ENCODE measurements at places on chromosomes 13 and 19.

DNA sequence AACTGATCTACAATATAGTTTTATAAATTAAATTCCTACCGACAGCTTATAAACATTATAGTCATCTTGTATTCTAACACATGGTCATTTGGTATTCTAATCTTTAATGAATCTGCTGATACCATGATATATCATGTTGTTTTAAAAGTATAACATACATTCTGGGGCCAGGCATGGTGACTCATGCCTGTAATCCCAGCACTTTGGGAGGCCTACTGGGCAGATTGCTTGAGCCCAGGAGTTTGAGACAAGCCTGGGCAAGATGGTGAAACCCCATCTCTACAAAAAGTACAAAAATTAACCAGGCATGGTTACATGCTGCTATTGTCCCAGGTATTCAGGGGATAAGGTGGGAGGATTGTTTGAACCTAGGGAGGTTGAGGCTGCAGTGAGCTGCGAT, 3.1 kb downstream of the ZNF383 start:
- DNase-seq: no peak

DNA sequence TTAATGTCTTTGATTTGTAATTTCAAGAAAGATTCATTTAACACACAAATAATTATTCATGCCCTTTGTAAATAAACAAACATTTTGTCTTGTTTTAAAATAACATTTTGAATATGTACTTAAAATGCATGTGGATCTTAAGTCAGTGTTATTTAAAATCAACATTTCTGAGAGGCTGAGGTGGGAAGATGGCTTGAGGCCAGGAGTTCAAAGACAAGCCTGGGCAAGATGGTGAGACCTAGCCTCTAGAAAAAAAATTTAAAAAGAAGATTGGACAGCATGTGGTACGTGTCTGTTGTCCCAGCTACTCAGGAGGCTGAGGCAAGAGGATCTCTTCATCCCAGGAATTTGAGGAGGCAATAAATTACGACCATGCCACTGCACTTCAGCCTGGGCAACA, 1268.2 kb downstream of the SLITRK1 start:
- DNase-seq: no peak

DNA sequence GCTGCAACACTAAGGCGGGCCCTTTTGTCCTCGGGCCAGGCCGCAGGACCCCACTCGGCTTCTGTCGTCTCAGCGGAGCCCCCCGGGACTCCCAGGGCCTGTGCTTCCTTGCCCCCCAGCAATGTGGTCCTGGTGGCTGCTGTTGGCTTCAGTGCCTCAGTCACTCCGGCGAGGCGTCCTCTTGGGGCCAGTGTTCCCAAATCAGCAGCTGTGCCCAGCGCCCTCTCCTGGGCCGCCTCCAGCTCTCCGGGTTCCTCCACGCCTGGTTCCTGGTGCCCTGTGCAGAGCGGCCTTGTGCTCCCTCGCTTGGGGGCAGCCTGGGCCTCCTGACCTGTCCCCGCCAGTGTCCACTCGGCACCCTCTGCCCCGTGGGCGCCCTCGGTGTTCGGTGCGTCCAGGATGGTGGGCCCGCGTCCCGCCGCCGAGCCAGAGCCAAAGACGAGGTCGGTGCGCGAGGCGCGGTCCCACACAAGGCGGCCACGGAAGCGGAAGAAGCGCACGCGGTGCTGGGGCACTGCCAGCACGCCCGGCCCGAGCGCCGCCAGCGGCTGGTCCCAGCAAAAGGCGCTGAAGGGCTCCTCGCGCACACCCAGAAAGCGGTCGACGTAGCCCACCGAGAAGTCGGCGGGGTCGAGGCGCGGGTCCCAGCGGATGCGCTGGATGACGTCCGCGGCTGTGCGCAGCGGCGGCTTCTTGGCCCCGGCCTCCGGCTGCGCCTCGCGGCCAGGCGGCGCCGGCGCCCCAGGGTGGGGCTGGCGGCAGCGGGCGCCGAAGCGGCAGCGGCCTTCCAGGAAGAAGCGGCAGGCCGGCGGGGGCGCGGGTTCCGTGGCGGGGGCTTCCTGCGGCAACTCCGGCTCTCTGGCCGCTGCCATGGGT, 685 bp downstream of the LENG9 start:
- DNase-seq: no peak

GRCh38 chr19:18768046-18768771, 22.9 kb downstream of the COMP start:
- no peak for DNase-seq

GRCh38 chr13:21058361-21058760, 3.0 kb downstream of the LATS2 start:
- no peak for DNase-seq

- no peak for DNase-seq
Measured at GRCh38 chr19:35363711-35364425, 5.6 kb downstream of the FFAR3 start.

DNA sequence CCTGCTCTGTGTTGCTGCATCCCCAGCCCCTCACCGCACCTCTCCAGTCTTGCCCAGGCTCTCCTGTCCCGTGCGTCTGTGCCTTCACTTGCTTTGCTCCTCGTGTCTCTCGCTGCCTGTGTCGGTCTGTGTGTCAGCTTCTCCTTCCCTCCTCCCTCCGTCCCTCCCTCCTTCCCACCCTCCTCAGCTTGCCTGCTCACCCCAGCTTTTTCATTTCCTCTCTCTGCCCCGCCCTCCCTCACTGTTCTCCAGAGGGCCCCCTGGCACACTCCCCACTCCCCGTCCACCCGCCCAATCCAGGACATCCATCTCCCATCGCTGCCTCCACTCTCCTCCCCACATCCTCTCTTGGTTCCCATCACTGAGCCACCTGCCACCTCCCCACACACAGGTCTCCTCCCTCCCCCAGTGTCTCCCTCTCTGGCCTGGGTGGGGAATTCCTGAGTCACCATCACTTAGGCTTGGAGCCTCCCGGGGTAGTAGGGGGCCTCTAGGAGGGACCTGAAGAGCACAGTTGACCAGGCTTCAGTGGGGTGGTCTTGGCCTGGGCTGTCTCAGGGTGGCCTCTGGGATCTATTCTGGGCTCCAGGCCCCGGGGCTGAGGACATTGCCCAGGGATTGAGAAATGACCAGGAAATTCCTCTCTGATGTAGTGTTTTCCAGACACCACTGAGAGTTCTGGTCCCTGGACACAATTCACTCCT, at the start of gene PTGIR:
Gene PTGIR (minus strand): TSS at position 132 of the 704 bp plus-strand sequence. CDS start 864 bp downstream, outside the sequence.
- DNase-seq: peak; percentile 78

GRCh38 chr19:16091546-16092475, 15.5 kb downstream of the TPM4 start:
- DNase-seq: no peak

DNA sequence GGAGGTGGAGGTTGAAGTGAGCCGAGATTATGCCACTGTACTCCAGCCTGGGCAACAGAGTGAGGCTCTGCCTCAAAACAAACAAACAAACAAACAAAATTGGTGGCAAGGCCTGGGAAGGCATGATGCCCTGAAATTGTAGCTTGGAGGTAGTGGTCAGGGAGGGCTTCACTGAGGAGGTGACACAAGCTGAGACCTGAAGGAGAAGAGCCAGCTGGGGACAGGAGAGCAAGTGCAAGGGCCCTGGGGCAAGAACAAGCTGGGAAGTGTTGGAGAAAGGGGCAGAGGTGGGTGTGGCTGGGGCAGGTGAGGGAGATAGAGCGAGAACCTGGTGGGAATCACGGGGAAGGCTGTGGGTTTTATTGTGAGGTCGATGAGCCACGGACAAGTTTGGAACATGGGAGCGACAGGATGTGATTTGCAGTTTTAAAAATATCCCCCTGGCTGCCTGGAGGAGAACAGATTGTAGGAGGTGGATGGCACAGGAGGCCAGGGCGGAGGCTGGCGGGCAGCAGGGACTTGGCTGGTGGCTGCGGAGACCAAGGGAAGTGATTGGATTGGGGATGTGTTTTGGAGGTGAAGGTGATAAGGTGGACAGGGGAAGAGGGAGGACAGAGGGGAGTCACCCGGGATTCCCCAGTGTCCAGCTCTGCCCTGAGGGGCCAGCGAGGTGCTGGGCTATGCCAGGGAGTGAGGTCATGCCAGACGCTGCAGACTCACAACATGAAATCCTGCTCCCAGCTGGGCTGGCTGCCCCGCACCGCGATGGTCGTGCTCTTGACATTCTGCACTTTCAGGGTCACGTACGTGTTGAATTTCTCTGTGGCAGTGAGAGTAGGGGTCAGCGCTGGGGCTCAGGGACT, 14.0 kb downstream of the UNC13A start:
- no peak for DNase-seq

- DNase-seq: peak; percentile 68
Measured at GRCh38 chr13:109274188-109274821, 512.1 kb downstream of the IRS2 start.

- DNase-seq: no peak
Measured at GRCh38 chr13:30224732-30225131, 82.6 kb downstream of the KATNAL1 start.

Measured in GM04503 (cell line).